ENCODE measurements at places on chromosomes 3 and 15. TPM values are rescaled to one million over a fixed set of nuclear protein-coding genes. Genes with fewer than 3 reads are reported as not detected.

DNA sequence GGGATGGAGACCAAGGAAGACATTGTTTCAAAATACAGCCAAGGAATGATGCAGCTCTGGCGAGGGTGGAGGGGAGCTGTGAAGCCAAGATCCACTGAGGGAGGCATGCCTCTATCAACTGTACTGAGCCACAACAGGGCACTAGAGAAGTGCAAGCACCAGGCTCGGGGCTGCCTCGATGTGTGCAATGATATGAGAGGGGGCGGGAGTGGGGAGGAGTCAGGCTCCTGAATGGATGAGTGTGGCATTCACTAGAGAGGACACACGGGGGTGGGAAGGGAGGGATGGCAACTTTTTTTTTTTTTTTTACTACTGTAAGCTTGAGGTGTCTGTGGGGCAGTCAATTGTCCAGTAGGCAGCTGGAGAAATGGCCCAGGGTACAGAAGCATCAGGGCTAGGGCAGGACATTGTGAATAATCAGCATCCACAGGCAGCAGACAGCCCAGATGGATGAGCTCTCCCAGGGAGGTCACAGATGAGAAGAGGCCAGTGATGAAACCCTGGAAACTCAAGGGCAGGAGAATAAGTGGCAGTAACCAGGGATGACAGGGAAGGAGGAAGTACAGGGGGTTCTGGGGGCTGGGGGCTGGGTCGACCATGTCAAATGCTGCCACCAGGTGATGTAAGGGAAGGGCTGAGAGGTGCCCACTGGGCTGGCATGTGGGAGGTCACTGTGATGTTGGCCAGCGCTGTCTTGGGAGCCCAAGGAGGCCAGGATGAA lies 5.9 kb downstream of the STOML1 start:
- DNase-seq = no peak

GRCh38 chr3:183581496-183582155 lies 26.1 kb upstream of the KLHL6 start:
- DNase-seq = no peak

DNA sequence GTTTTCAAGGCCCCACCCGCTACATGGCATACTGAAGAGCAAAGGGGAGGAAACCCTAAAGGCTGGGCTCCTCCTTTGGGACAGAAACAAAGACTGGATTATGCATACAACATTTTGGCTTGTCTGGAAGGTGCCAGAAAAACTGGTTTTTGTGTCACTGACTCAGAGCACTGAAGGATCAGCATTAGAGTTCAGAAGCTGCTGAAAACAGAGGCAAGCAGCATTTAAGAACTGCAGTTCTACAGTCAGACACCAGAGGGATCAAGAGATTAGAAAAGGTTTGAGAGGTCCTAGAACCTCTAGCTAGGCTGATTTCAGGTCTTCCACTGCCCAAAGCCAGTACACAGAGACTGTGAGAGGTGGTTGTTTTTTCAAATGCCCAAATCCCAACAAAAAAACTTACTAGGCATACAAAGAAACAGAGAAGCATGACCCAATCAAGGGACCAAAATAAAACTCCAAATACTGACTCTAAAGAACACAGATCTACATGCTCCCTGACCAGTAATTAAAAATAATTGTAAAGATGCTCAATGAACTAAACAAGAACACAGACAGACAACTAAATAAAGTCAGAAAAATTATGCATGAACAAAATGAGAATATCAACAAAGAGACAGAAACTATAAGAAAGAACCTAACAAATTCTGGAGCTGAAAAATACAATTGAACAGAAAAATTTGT lies 91.2 kb downstream of the SENP2 start:
- peak; percentile 53 for DNase-seq

- no peak for DNase-seq
These were observed 26.4 kb downstream of the GRIP2 start for GRCh38 chr3:14513566-14514322.

DNA sequence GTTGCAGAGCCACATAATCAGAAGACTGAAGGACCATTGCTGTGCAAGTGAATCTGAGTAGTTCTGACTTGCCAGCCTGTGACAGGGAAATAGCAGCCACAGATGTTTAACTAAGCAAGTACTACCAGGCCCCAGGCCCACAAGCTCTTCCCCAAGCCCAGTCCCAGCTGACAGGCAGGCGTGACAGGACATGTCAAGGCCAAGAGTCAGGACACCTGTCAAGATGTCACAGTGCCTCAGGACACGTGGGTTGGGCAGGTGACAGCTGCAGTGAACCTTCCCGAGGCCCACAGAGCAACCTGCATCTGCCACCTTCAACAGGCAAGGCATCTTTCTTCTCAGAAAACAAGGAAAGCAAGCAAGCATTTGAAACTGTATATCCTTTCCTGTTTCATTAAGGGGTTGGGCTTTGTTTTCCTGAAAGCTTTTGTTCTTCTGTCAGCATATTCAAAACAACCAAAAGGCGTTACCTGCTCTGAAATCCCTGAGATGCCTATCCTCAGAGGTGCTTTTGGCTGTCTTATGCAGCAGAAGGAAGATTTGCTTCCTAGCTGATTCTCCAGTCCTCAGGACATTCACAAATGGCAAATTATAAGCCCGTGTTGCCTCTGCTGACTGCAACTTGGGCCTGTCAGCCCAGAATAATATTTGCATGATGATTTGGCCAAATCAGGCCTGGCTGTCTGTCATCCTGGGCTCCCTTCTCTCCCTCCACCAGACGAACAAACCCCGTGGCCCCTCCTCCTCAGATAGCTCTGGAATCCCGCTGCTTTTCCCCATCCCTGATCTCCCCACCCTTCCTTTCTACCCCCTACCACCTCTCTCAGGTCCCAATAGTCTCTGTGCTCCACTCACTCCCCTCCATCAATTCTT lies 171.8 kb upstream of the WNT5A start:
- no peak for DNase-seq

DNA sequence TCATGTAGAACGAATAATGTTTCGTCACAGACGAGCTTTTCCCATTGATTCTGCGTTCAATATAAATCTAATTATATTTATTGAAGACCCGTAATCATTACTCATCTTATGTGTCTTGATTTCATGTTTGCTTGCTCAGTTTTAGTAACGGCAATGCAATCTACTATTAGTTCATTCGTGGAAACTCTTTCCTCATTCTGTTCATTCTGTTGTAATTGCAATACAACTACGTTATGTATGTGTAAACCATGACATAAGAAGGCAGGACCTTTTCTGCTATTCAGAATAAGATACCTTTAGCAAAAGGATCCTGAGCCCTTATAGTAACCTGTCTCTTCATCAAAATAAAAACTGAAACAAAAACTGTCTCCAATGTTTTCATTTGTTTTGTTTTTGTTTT lies 6.8 kb upstream of the ARRDC4 start:
- DNase-seq = no peak

GRCh38 chr15:38059665-38060064 lies 125.2 kb downstream of the TMCO5A start:
- DNase-seq = no peak

DNA sequence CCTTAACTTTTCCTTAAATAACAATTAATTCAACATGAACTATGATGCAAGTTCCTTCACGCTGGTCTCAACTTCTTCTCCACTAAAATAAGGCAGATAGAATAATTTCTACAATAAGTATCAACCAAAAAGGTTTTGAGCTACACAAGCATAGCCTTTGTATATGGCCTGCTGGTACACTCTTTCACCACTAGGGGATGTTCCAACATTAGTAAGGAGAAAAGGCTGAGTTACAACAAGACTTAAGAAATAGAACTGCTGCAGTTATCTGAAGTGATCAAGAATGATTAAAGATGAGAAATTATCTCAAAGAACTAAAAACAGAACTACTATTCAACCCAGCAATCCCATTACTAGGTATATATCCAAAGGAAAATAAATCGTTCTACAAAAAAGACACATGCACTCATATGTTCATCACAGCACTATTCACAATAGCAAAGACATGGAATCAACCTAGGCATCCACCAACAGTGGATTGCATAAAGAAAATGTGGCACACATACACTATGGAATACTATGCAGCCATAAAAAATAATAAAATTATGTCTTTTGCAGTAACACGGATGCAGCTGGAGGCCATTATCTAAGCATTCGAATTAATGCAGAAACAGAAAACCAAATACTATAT lies 14.4 kb downstream of the ATP13A3 start:
- DNase-seq = peak; percentile 46

DNA sequence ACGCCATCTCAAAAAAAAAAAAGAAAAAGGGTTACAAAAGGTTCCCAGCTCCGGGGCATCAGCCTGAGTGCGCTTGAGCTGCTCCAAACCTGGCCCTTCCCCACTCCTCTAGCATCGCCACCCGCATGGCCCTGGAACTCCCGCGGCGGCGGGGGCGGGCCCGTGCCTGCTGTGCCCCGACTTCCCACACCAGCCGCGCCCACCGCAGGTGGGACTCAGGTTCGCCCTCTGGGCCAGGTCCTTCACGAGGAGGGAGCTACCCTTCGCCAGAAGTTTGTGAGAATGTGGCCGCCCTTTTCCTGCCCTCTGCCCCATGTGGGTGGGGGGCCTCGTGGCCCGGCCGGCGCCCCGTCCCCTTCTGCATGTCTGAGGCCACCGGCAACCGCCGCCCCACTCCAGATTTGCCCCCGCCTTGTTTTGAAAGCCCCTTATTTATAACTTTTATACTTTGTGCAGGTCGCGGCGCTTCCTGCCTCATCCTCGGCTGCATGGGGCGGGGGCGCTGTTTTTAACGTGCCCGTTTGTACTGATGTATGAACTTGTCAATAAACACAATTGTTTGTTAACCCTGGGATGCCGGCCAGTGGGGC lies 507 bp upstream of the JMJD7 start:
- no peak for DNase-seq

DNA sequence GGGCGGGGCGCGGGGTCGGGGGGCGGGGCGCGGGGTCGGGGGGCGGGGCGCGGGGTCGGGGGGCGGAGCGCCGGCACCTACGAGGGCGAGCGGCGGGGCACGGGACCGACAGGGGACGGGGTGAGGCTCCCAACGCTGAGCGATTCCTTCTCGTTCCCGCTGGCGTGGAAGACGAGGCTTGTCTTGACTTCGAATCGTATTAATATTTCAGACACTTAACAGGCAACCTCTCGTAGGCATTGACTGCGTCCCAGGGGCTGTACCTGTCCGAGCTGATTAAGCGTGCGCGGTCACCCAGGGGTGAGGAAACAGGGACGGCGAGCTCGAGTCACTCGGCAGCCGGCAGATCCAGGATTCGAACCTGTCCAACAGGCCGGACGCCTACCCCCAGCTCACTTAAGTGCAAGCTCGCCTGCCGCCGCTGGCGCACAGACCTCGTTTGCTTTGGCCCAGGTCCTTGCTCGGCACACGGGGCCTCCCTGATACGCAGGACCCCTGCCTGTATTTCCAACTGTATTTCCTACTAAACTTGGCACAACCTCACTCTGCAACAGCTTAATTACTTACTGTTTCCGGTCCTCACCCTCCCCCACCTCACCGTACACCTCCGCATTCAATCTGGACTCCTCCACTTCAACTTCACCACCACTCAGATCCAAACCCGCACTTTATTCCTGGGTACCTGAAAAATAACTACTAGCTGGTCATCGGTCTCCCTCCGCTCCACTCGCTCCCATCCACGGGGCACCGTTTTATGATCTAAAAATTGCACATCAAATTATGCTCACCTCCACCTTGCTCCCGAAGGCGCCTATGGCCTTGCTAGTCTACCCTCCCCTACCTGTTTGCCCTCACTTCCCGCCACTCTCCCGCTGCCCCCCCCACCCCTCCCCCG lies 722 bp upstream of the ZXDC start:
- DNase-seq = peak; percentile 49

DNAJB11 gene
- 34.2 TPM for polyA plus RNA-seq

CAV3 gene
- 337 TPM for polyA plus RNA-seq

CCDC54 gene
- 3.8 TPM for polyA plus RNA-seq

GOLGA8S gene
- 0.79 TPM for polyA plus RNA-seq

PRTG gene
- polyA plus RNA-seq = 2.3 TPM

All from hindlimb muscle (tissue), 1 donor.